ENCODE measurements at places on chromosomes 5 and 9.
A peak's percentile ranks its signal among the peaks of the same experiment; 100 is the strongest.

GRCh38 chr9:26863074-26863473, 29.5 kb downstream of the CAAP1 start:
- no peak for DNase-seq

GRCh38 chr5:158267228-158267627, 408.3 kb upstream of the CLINT1 start:
- no peak for DNase-seq

- DNase-seq = no peak
Observed at GRCh38 chr9:69385581-69386033, 60.6 kb downstream of the ENTREP1 start.

DNA sequence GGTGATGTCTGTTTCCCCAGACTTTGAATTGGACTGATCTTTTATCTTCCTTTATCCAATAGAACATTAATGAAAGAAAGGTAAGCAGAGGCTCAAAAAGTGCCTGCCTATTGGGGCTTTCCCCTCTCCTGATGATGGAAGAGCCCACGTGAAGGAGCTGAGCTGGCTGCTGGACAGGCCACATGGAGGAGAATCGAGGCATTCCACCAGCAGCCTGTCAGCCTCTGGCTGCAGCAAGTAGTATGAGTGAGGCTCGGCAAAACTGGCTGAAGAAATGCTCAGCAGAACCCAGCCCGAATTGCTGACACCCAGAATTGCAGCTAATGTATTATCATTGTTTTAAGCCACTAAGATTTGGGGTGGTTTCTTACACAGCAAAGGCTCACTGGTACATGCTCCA, 66.5 kb upstream of the STC2 start:
- DNase-seq = no peak

GRCh38 chr5:40552981-40553380, 126.7 kb upstream of the PTGER4 start:
- DNase-seq = no peak

GRCh38 chr5:145975361-145976066, 39.1 kb downstream of the SH3RF2 start:
- no peak for DNase-seq

DNA sequence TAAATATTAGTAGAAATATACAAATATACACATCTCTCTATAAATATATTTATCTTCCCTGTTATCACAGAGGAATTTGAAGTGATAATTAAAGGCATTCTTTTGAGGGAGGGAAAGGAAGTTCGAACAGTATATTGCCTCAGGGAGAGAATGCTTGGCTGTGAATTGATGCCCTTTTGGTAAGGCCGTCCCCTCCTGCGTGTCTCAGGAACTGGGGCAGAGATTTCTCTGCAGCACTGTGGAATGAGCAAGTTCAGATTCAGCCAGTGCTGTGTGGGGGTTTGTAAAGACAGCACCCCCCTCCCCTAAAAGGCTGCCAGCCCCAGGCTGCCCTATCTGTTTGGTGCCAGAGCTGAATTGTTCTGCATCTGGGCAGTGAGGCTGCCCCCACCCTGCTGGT, 42.0 kb downstream of the UBE2QL1 start:
- no peak for DNase-seq

- no peak for DNase-seq
Observed at GRCh38 chr9:89541798-89542197, 43.9 kb upstream of the SEMA4D start.

GRCh38 chr5:142013734-142014521, 1.1 kb upstream of the GNPDA1 start:
- no peak for DNase-seq

- no peak for DNase-seq
Observed at GRCh38 chr9:89878687-89879086, 273.9 kb downstream of the GADD45G start.

DNA sequence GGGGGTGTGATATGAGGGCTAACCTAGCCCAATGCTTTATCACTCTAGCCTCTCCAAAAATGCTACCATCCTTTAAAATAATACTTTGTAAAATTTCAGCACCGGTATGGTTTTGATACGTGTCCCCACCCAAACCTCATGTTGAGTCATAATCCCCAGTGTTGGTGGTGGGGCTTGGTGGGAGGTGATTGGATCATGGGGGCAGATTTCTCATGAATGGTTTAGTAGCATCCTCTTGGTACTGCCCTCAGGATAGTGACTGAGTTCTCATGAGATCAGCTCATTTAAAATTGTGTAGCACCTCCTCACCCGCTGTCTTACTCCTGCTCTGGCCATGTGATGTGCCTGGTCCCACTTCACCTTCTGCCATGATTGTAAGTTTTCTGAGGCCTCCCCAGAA, 35.0 kb upstream of the ANKH start:
- DNase-seq = no peak

DNA sequence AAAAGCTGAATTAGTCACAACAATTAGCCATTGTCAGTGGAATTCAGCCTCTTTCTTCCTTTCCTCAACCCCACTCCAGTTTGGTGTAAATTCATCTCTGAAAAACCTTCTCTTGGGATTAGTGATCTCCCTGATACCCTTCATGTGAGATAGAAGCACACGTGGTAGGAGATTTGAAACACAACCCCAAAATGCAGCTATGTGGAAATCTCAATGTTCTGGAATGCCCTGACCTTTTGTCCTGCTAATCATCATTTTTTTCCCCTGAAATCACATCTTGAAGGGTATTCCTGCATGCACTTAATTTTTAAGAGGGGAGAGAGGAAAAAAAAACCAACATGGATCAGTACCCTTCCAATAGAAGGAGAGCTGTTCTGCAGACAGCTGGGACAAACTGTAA, 612.6 kb downstream of the EBF1 start:
- no peak for DNase-seq

GRCh38 chr9:133341369-133342068, 5.5 kb upstream of the SURF6 start:
- no peak for DNase-seq

- DNase-seq = peak; percentile 90
Observed at GRCh38 chr5:139517683-139518564, 35.4 kb upstream of the STING1 start.

All from CD4-positive, alpha-beta T cell treated with Interleukin-2 at 100 ng/mL for 4 hours (primary cell).